ENCODE measurements at places on chromosomes 5 and 9.

DNA sequence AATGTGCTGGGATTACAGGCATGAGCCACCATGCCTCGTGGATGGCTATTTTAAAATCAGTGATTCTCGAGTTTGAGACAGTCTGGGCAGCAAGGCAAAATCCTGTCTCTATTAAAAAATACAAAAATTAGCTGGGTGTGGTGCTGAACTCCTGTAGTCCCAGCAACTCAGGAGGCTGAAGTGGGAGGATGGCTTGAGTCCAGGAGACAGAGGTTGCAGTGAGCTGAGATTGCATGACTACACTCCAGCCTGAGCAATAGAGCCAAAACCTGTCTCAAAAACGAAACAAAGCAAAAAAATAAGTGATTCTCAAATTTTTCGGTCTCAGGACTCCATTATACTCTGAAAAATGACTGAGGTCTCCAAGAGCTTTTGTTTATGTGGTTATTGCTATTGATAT lies 47.9 kb upstream of the HSPA9 start:
- no peak for DNase-seq

DNA sequence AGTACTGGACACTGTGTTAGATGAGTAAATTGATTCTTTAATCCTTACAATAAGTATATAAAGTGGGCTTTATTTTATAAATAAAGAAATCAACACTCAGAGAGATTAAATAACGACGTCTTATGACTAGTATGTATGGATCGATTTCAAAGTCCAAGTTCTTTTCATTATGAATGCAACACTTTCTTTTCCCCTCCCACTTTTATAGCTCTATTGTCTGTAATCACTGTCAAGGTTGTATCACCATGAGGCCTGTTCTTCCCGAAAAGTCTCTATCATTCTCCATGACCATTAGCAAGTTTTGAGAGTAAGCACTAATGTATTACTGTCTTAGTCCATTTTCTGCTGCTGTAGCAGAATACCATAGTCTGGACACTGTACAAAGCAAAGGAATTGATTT lies 228.4 kb downstream of the TLR4 start:
- DNase-seq, result no peak

- DNase-seq, result no peak
These were observed 375.1 kb downstream of the EBF1 start for GRCh38 chr5:158724521-158725188.

- no peak for DNase-seq
These were observed 57.5 kb downstream of the HOMER1 start for GRCh38 chr5:79456400-79456799.

DNA sequence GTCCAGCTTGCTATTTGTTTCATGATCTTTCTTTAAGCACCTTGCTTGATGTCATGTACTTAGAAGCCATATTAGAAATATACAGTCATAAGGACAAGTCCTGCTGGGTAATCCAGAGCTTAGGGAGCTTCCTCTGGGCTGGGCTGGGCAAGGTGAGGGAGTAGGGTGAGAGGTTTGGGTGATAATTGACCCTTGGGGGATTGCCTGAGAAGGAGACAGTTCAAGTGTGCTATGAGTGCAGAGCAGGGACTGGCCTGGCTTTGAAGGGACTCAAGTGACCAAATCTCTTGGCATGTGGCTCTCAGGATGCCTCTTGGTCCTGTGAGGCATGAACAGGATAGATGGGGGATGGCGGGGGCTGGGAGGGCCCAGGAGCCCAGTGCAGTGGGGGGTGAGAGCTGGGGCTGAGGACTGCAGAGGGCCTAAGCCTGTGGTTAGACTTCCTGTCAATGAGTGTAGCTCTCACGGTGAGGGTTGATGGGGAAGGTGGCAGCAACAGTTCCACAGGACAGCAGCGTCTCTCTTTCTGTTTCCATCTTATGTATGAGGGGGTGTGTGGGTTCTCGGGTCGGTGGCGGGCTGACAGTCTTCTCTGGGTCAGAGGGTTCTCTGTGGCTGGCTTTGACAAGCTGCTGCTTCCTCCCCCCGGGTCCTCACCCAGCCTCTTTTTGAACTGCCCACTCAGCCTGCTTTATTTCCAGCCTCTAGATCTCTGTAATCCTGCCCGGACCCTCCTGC lies 53.5 kb downstream of the RGS3 start:
- peak; percentile 64 for DNase-seq

- no peak for DNase-seq
These were observed 73.6 kb upstream of the ALDH1B1 start for GRCh38 chr9:38318759-38319495.

- DNase-seq, result no peak
These were observed 69.7 kb downstream of the GRAMD2B start for GRCh38 chr5:126492939-126493338.

DNA sequence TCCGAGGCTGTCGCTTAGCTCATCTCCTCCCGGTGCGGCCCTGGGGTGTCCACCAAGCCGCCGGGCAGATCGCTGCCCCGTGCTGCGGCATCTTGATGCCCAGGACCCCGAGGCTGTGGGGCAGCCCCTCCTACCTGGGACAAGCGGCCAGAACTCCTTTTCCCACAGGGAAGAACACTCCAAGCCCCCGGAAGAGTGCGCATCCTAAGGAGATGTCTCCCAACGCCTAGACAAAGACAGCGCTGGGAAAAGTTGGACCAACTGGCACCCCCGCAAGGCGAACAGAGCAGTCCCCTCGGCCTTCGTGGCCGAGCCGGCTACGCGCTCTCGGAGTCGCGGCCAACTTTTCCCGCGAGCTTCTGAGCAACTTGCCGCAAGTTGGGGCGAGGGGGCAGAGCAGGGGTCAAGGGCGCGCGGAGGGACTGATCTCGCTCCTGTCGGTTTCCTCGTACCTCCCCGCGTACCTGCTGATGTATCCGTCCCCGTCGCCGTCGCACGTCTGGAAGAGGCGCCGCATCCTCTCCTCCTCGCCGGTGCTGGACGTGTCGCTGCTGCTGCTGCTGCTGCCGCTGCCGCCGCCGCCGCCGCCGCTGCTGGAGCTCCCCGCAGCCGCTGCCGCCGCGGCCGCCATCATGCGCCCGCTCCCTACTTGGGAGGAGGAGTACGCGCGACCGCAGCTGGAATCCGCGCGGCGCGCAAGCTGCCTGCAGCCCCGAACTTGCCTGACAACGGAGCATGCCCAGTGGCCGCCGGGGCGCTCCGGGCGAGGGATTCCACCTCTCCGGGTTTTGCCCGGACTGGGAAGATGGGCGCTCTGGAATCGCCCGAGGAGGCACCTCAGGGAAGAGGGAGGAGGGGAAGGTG lies at the start of gene MCC:
Gene MCC, minus strand, starts transcription at position 673 of the 864 bp plus-strand sequence.
- DNase-seq, result peak; percentile 16

- DNase-seq, result no peak
These were observed 88.1 kb downstream of the SH3TC2 start for GRCh38 chr5:148974642-148975327.

GRCh38 chr5:137635521-137635921 lies 100.4 kb downstream of the KLHL3 start:
- DNase-seq, result no peak

- no peak for DNase-seq
These were observed 65.3 kb downstream of the MARCHF3 start for GRCh38 chr5:126965061-126965475.

- DNase-seq, result no peak
These were observed 319.0 kb upstream of the CDH6 start for GRCh38 chr5:30874241-30875034.

GRCh38 chr9:119963798-119964372 lies 594.6 kb upstream of the BRINP1 start:
- no peak for DNase-seq

DNA sequence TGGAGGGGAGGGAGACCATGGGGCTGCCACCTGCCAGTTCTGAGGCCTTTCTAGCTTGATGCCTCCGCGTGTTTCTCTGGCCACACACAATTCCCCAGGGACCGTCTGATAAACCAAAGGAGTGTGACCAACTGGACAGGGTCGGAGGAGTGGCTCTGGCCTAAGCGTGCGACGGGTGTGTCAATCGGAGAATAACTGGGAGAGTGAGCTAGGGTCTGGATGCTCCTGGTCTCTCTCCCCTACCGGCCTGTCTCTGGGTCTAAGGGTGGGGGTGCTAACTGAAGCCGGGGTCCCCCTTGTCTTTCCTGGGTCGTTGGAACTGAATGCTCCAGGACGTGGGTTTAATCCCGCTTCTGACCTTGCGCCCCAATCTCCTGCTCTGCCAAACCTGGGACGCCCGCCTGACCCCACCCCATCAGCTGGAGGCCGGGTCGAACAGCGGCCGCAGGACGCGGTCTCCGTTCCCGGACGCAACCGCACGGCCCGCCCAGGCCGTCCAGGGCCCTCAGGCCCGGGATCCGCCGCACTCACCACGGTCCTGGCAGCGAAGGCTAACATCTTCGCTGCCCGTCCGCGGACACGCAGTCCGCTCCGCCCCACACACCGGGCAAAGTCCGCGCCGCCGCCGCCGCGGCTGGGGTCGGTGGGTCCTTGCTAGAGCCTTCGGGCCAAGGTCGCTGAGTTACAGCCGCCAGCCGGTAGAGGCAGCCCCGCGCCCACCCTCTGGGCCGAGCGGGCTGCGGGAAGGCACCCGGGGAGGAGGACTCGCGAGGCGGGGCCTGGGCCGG lies 447 bp downstream of the CRAT start:
- DNase-seq, result no peak

DNA sequence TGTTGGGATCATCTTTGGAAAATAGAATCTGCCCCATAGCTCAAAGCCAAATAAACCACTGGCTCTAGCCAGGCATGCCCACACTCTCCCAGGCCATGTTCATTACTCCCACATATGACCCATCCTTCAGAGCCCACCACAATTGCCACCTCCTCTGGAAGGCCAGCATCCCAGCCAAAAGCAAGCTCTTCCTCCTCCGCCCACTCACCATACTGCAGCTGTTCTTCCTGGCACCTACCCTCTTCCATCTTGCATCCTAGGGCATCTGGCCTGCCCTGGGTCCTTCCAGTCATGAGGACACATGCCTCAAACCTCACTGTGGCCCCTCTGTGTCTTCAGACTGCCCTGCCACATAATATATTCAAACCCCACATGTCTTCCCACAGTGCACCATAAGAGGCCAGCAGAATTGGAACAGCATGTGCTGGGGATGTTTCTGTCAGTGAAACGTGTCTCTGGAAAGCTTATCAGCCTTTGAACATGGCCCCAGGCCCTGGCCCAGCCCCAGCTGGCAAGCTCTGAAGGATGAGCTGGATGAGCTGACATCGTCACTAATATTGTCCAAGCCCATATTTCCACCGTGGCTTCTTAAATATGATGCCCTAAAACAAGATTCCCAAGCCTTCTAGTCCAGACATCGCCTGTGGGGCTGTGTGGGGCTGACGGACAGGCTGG lies 230.8 kb downstream of the AGTPBP1 start:
- no peak for DNase-seq

DNA sequence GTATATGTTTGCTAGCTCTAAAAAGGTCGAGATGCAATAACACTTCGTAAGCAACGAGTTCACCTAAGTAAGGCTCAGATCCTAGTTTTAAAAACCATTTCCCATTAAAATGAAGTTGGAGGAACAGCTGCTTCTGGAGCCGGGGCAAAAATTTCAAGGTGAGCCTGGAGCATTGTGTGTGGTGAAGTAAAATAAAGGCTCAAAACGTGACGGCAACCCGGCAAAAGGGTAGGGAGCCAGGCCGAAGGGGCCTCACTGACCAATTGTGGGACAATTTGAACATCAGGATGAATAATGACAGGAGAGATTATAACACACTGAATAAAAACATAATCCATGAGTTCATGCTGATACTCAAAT lies 20.1 kb downstream of the BTNL9 start:
- DNase-seq, result no peak

GRCh38 chr5:55897206-55897894 lies 46.2 kb downstream of the IL31RA start:
- DNase-seq, result no peak

DNA sequence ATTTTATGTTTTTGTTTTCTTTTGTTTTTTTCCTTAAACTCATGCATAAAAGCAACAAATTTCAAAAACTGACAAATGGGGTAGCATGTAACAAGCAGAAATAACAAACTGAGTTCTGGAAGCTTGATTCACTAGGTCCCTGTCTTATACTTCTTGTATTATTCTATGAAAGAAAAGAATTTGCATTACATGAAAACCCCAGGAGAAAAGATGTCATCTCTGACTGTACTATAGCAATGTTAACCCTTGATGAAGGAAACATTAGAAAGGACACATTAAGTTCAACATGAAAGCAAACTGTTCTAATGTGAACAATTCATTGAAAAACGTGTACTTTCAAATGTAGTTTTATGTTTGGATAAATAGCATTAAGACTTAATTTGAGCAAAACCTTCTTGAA lies 9.2 kb downstream of the RAB14 start:
- no peak for DNase-seq

- no peak for DNase-seq
These were observed 151.7 kb upstream of the RAPGEF1 start for GRCh38 chr9:131891598-131891997.

DNA sequence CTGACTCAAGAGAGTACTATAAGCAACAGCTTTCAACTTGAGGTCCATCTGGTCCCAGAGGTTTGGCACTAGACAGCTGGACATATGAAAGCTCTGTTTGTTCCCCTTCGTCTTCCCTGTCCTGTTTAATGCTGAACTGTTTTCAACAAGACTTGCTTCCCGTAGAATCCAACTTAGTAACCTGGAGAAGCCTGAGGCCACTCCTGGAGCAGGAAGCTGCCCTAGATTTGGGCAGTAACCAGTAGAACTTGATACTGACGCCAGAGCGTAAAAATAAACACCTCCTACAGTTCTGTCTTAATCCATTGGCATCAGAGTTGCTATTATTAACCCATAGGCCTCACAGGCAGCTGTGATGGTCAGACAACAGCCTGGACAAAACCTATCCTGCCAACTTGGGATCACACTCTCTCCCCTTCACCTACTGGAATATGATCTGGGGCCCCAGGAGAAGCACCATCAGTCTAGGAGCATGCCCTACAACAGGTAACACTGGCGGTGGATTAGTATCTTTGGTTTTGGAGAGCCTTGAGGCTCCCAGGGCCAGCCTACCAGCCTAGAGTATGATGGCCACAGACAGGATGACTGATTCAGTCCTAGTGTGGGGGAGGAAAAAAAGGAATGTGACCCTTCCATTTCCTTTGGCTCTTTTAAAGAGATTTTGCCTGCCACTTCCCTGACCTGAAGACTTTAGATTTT lies 29.2 kb downstream of the RUSC2 start:
- no peak for DNase-seq

DNA sequence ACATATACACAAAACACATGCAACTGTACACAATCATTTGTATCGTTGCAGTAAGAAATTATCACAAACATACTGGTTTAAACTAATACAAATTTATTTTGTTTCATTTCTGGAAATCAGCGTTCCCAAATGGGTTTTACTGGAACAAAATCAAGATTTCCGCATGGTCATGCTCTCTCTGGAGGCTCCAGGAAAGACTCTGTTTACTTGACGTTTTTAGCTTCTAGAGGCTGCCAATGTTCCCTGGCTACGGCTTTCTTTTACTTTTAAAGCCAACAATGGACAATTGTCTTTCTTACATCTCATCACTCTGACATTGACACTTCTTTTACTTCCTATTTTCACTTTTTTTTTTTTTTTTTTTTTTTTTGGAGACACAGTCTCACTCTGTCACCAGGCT lies 793.1 kb downstream of the CDH9 start:
- DNase-seq, result no peak

DNA sequence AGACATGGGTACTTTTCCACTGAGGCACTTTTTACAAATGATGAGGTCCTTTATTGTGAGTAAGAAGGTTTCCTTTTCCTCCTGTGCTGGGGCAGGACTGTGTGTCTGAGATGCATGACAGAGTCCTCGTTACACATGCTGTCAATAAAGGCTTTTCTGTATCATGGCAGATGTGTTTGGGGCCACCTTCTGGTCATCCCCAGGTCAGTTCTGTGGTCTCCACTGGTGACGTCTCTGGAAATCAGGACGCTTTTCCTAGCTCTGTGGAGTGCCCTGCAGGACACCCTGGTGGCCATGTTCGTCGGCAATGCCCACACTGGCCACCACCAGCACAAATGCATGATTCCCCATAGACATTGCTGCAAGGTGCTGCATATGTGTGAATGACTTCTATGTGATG lies 2.8 kb downstream of the CMBL start:
- DNase-seq, result no peak

Measured in CD8-positive, alpha-beta memory T cell (primary cell).